Esophagus squamous epithelium (tissue), 5 donors: ENCODE measurements at places on chromosomes 16 and 17. TPM values are rescaled to one million over a fixed set of nuclear protein-coding genes. Genes with fewer than 3 reads are reported as not detected.

DNA sequence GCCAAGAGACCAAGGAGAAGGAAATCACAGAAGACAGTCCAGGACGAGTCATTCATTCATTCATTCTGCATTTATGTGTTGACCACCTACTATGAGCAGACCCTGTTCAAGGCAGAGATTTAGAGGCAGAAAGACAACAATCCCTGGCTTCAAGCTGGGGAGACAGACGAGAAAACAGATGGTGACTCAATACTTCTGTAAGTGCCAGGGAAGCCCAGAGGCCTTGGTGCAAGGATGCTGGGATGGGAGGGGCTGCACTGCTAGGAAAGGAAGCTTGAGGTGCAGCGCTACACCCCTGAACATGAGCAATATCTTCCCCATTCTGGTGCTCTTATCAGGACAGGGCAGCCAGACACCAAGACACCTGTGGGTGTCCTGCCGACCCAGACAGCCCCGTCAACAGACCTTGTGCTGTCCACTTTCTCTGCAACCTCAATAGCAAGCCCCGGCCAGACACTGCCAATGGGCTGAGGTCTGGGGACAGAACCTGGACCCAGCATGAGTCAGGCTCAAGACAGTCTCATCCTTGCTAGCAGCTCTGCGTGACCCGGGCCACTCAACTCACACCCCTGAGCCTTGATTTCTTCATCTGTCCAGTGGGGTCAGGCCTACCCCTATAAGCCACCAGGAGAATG, 163.5 kb downstream of the COPRS start:
- peak overlapping the region; percentile 51 for H3K27ac ChIP-seq
- no peak for DNase-seq
- no peak overlapping the region for H3K4me3 ChIP-seq
- peaks cover 22% of the 10 kb centered on the region for H3K4me1 ChIP-seq
- no peaks in the 10 kb centered on the region for H3K36me3 ChIP-seq

GRCh38 chr17:8965394-8966168, at the start of gene PIK3R5:
Gene PIK3R5, minus strand, starts transcription at chr17:8965707. Its CDS starts 54,213 bp downstream, at chr17:8911494.
- peak within 1 kb of the TSS; percentile 52 for H3K27ac ChIP-seq
- peak within 1 kb of the TSS; percentile 36 for H3K4me3 ChIP-seq
- peaks cover 5% of the 10 kb centered on the region for H3K27me3 ChIP-seq
- no peaks in the 10 kb centered on the region for H3K4me1 ChIP-seq

DNA sequence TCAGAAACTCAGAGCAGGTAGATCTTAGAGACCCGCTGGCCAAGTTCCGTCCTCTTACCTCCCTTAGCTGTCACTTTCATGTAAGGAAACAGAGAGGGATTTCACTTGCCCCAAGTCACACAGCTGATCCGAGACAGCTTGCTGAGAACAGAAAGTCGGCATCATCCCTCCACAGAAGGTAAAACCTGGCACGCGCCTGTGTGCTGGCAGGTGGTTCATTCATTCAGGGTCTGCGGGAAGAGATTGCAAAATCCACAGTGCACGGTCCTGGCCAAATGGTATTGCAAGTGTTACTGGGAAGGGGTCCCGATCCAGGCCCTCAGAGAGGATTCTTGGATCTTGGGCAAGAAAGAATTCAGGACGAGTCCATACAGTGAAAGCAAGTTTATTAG, 139.4 kb upstream of the RPH3AL start:
- DNase-seq = no peak
- H3K4me3 ChIP-seq = no peak overlapping the region
- H3K4me1 ChIP-seq = peaks cover 21% of the 10 kb centered on the region
- H3K27me3 ChIP-seq = peaks cover 20% of the 10 kb centered on the region
- no peak overlapping the region for H3K27ac ChIP-seq

DNA sequence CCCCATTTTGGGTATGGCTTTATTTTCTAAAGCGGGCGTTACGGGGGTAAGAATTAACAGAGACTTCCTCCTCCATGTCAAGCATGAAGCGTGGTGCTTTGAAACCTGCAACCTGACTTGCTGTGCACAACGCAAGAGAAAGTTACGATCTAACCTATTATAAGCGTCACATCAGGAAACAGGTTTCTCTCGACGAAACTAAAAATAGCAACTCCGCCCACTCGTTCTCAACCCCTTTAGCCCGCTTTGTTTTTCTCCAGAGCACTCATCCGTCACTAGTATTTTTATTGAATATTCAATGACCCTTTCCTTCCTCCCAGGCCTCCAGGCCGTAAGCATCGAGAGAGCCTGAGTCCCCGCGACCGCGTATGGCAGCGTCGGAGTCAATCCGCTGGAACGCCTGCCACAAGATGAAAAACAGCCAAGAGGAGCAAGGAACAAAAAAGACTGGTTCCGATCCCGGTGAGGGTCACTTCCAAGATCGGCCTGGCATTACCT, 555 bp downstream of the NUP88 start:
- H3K27ac ChIP-seq = peak overlapping the region; percentile 86
- DNase-seq = no peak
- H3K4me3 ChIP-seq = peak overlapping the region; percentile 88
- H3K36me3 ChIP-seq = peaks cover 65% of the 10 kb centered on the region
- no peaks in the 10 kb centered on the region for H3K27me3 ChIP-seq
- H3K4me1 ChIP-seq = peaks cover 37% of the 10 kb centered on the region

- no peaks in the 10 kb centered on the region for H3K27me3 ChIP-seq
- no peak overlapping the region for H3K27ac ChIP-seq
- no peak overlapping the region for H3K4me3 ChIP-seq
- H3K4me1 ChIP-seq = no peaks in the 10 kb centered on the region
- H3K36me3 ChIP-seq = no peaks in the 10 kb centered on the region
Measured at GRCh38 chr17:66595893-66596292, 239.0 kb upstream of the CACNG5 start.

The C17orf100 gene
- total RNA-seq = 0.57 TPM

DNA sequence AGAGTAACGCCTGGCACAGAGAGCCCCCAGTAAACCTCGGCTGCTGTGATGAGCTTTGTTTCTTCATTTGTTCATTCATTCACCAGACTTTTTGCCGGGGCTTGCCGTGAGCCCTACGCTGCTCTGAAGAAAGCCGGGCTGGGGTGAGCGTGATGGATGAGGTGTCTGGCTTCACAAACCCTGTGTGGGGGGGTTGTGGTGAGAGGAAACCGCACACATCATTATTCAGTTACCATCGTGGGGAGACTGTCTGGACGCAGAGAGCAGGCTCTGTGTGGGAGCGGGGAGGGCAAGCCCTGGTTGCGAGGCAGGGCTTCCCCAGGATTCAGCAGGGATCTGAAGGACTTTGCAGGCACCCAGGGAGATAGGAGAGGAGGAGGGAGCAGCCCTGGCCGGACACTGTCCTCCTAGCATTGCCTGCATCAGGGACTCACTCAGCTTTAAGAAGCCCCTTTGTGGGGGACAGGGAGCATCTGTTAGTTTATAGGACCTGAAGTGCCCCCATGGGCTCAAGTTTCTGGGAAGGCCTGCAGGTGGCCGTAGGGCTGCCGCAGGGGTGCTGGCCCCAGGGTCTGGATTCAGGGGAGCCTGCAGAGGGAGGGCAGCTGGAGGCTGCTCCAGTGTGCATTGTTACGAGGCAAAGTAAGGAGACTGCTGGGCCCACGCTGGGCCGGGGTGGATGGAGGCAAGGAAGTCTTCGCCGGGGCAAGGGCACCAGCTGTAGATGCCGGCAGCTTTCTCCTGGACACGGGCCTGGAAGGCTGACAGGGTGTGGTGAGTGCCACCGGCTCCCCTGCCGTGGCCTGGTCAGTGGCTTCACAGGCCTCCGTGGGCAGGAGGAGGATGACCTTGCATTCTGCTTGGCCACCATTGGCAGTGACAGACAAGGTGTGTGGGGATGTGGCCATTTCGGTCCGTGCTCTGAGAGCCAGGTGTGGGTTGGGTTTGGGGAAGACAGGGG, 334.5 kb downstream of the SEC14L1 start:
- H3K27ac ChIP-seq = peak overlapping the region; percentile 85
- peaks cover 100% of the 10 kb centered on the region for H3K4me1 ChIP-seq
- no peak overlapping the region for H3K4me3 ChIP-seq
- H3K36me3 ChIP-seq = no peaks in the 10 kb centered on the region
- DNase-seq = no peak

DNA sequence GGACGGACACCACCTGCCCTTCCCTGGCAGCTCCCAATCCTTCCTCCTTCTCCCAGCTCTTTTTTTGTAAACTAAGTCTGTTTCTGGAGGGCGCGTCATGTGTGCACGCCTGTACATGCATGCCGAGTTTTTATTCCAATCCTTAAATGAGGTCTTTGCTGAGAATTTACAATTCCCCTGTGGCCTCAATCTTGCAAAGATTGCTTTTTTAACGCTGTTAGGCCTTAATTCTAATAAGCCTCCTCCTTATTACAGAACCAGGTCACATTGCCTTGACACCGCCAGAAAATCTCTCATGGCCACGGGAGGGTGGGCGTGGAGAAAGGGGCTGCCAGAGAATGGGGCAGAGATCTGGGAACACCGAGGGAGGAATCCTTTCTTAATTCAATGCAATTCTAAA, 17.6 kb downstream of the RBFOX3 start:
- no peak overlapping the region for H3K4me3 ChIP-seq
- no peaks in the 10 kb centered on the region for H3K36me3 ChIP-seq
- no peaks in the 10 kb centered on the region for H3K4me1 ChIP-seq
- no peaks in the 10 kb centered on the region for H3K27me3 ChIP-seq

The PRRT2 gene
- 0.40 TPM for total RNA-seq

The MYL11 gene
- not detected for total RNA-seq

DNA sequence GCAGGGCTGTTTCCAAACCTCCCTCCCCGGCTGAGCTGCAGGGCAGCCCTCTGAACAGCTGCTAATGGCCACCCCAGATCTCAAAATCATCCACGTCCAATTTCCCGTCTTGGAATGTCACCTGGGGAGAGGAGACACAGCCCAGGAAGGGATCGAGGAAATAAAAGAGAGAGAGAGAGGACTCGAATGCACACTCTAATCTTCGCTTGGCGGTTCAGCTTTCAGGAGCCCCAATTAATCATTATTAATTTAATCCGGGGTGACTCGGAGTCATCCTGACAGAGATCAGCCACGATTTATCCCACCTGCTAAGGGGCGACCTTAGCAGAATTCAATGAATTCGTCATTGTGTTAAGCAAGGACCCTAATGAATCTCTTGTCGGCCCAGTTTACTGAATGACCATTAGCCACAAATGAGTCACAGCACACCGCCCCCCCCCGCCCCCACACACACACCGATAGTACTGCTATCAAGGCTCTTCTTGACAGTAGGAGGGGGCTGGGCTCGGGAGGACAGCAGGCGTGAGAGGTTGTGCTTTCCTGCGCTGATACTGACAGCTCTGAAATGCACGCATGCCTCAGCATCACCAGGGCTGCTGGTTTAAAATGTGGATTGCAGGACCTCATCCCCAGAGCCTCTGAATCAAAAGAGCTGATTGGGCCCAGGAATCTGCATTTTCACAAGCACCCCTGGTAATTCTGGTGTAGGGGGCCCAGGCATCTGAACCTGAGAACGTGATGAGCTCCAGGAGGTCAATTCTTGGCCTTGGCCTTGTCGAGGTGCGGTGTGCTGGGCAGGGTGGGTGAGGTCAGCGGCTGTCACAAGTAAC, 190.0 kb upstream of the CIBAR2 start:
- peaks cover 5% of the 10 kb centered on the region for H3K4me1 ChIP-seq
- H3K27ac ChIP-seq = no peak overlapping the region
- DNase-seq = no peak
- no peaks in the 10 kb centered on the region for H3K36me3 ChIP-seq

DNA sequence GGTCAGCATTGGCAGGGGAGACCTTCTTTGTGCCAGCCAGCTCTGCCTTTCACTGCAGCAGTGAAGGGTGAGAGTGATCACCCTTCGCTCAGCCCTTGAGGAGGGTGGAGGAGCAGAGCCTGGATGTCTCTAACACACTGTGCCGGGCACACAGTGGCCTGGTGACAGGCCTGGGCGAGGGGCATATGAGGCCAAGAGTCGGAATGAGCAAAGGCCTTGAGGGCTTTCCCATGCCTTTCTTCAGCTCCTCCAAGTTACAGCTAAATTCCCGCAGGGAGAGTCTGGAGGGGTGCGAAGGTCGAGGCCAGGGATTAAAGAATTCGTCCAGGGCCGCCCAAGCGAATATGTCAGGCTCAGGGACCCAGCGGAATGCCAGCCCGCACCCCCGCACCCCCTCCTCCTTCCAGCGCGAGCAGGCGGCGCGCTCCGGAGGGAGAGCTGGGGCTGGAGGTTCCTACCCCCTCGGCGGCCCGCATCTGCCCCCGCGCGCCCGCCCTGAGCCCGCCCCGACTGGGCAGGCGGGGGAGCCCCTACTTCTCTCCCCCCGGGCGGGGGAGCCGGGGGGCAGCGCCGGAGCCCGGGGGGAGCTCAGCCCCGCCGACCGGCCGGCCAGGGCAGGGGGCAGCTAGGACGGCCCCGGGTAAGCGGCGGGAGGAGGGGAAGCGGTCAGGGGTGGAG, at the start of gene RASL10B:
Gene RASL10B (plus strand): TSS at position 401 of the 678 bp plus-strand sequence. CDS start 3,546 bp downstream, outside the sequence.
- no peaks in the 10 kb centered on the region for H3K36me3 ChIP-seq
- H3K27ac ChIP-seq = no peak within 1 kb of the TSS
- H3K4me3 ChIP-seq = peak within 1 kb of the TSS; percentile 50

The KRT222 gene
- not detected for total RNA-seq

GRCh38 chr16:86362155-86362849, 148.0 kb upstream of the FOXF1 start:
- H3K36me3 ChIP-seq = no peaks in the 10 kb centered on the region
- H3K27ac ChIP-seq = peak overlapping the region; percentile 79

The MC1R gene
- total RNA-seq = 1.6 TPM

The PTX4 gene
- total RNA-seq = not detected

The EFCAB3 gene
- total RNA-seq = not detected

GRCh38 chr16:20726661-20727060, 15.0 kb downstream of the THUMPD1 start:
- no peak overlapping the region for H3K4me3 ChIP-seq
- no peaks in the 10 kb centered on the region for H3K36me3 ChIP-seq
- no peak overlapping the region for H3K27ac ChIP-seq

The TMC6 gene
- total RNA-seq = 26.1 TPM

DNA sequence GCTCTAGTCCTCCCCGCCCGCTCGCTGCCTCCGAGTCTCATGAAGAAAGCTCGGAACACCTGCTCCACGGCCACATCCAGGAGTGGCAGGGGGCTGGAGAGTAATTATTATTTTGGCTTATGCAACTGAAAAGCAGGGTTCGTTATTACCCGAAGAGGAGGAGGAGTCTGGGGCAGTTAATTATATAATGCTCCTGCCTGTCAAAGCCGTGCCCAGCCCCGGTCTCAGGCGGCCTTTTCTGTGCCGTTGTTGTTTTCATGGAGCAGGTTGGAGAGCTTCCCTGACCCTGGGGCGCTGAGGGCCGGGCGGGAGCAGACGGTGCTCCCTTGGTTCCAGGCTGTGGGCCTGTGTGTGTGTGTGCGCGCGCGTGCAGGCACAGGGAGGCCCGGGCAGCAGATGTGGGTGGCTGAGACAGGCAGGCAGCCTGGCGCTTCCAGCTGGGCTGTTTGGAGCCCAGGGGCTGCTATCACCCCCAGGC, 2.4 kb downstream of the JPH3 start:
- no peaks in the 10 kb centered on the region for H3K36me3 ChIP-seq
- no peak for DNase-seq
- peaks cover 9% of the 10 kb centered on the region for H3K4me1 ChIP-seq
- H3K4me3 ChIP-seq = no peak overlapping the region
- H3K27ac ChIP-seq = no peak overlapping the region
- peaks cover 96% of the 10 kb centered on the region for H3K27me3 ChIP-seq

GRCh38 chr17:41962768-41963434, 3.7 kb upstream of the CNP start:
- H3K36me3 ChIP-seq = no peaks in the 10 kb centered on the region
- no peaks in the 10 kb centered on the region for H3K27me3 ChIP-seq
- peaks cover 8% of the 10 kb centered on the region for H3K4me1 ChIP-seq
- no peak overlapping the region for H3K27ac ChIP-seq
